ENCODE measurements at places on chromosomes 12 and 14. TPM values are rescaled to one million over a fixed set of nuclear protein-coding genes. Genes with fewer than 3 reads are reported as not detected.

Gene MGAT4C
- not detected for total RNA-seq

Gene PPM1H
- 0.29 TPM for total RNA-seq

Gene NKX2-8
- not detected for total RNA-seq

Gene ADAMTS20
- not detected for total RNA-seq

Measured in smooth muscle cell of trachea (primary cell).